Activated CD4-positive, alpha-beta T cell treated with anti-CD3 and anti-CD28 coated beads, Interleukin-2, amount 10 ng/mL, durations not matched to agents 7 days and 5 days (primary cell): ENCODE measurements at places on chromosomes 13 and 19.

- DNase-seq = no peak
- H3K27ac ChIP-seq = no peak overlapping the region
- H3K4me1 ChIP-seq = no peaks in the 10 kb centered on the region
- H3K36me3 ChIP-seq = peaks cover 9% of the 10 kb centered on the region
- no peaks in the 10 kb centered on the region for H3K27me3 ChIP-seq
- no peak overlapping the region for H3K4me3 ChIP-seq
These were observed 38.0 kb downstream of the GAS6 start for GRCh38 chr13:113825841-113826240.

- H3K27me3 ChIP-seq = no peaks in the 10 kb centered on the region
- no peaks in the 10 kb centered on the region for H3K36me3 ChIP-seq
- DNase-seq = no peak
- no peaks in the 10 kb centered on the region for H3K4me1 ChIP-seq
- no peak overlapping the region for H3K4me3 ChIP-seq
These were observed 186.2 kb downstream of the TEX29 start for GRCh38 chr13:111506621-111507020.

- no peak for DNase-seq
- H3K4me3 ChIP-seq = no peak overlapping the region
- H3K4me1 ChIP-seq = peaks cover 2% of the 10 kb centered on the region
- H3K27ac ChIP-seq = no peak overlapping the region
- peaks cover 6% of the 10 kb centered on the region for H3K36me3 ChIP-seq
These were observed 19.2 kb downstream of the FCGBP start for GRCh38 chr19:39915101-39915847.

GRCh38 chr19:4911314-4911713 is 2.0 kb downstream of the UHRF1 start:
- peaks cover 58% of the 10 kb centered on the region for H3K36me3 ChIP-seq
- H3K27me3 ChIP-seq = no peaks in the 10 kb centered on the region
- H3K4me1 ChIP-seq = peaks cover 66% of the 10 kb centered on the region

DNA sequence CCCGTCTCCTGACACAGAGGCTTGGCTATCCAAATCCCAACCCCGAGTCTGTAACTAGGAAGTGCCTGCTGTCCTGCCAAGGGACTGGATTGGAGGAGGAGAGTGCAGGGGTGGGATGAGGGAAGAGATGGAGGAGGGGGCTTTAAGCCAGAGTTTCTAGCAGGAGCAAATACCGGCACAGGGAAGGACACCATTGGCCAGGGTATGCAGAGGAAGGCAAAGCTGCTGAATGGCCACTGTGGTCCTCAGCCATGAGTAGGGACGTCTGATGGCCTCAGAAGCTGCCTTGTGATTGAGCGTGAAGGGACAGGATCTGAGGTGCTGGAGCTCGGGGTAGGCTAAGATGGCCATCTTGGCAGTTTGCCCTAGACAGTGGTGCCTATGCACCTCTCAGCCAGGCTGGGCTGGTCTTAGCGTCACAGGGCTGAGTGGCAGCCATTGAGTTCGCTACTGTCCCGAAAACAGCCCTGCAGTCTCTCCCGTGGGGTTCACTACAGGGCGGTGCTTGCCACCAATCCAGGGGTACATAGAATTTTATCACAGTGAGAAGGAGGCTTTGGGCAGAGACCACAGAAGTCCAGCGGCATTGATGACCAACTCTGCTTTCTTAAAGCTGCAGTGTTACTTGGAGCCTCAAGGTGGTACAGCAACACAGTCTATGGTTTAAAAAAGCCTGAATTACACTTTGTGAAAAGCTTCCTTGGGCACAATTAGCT is 61.8 kb downstream of the AKAP11 start:
- peaks cover 14% of the 10 kb centered on the region for H3K36me3 ChIP-seq
- peaks cover 31% of the 10 kb centered on the region for H3K4me1 ChIP-seq
- no peak for DNase-seq
- H3K27ac ChIP-seq = peak overlapping the region; percentile 5
- H3K27me3 ChIP-seq = no peaks in the 10 kb centered on the region

DNA sequence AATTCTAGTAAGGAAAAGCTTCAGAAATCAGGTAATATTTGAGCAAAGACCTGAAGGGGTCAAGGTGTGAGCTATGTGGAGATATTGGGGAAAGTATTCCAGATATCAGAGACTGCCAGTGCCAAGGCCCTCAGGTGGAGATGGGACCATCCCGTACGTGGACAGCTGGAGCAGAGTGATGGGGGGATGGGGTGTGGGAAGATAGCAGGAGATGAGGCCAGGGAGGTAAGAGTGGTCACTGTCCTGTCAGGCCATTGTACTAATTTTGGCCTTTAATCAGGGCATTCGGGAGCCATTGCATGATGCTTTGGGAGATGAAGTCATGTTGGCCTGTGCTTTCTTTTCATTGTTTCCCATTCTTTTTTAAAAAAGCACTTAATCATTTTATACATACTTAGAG is 13.1 kb upstream of the GPR18 start:
- no peak for DNase-seq
- peaks cover 38% of the 10 kb centered on the region for H3K36me3 ChIP-seq
- no peak overlapping the region for H3K4me3 ChIP-seq
